AG09309 (cell line): ENCODE measurements at places on chromosomes 5 and 9.

GRCh38 chr9:86286278-86286677 is 3.9 kb upstream of the ISCA1 start:
- no peak for DNase-seq

- DNase-seq = no peak
Observed at GRCh38 chr5:160419458-160420330, 813 bp upstream of the SLU7 start.

GRCh38 chr9:114046875-114047274 is 31.2 kb downstream of the AMBP start:
- peak; percentile 7 for DNase-seq

DNA sequence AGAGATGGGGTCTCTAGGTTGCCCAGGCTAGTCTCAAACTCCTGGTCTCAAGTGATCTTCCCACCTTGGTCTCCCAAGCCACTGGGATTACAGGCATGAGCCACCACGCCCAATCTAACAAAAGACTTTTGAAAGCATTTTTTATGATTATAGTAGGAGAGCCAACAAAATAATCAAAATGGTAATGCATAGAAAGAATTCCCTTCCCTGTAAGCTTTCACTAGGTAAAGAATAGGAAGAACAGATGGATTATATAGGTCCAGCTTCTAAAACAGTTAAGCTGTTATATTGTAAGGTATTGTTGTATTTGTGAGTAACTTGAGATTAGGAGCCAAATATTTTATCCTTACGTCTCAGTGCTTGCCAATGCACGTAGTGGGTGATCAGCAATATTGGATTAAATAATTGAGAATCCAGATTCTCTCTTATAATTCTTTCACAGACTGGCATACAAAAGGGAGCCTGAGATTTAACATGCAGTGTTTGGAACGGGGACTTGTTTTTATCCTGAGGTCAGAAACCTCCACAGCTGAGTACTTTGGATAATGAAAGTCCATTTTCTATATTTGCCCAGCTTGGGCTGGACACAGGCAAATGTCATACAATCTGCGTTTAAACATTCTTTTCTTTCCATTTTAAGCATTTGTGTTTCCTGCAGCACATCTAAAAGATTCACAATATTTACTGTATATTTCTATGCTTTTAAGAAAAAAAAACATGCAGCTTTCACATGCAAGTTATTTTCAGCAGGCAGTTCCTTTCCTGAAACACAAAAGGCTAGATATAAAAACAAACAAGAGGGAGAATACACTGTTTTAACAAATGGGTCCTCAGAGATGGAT is 238.4 kb downstream of the ARRDC3 start:
- no peak for DNase-seq

GRCh38 chr5:74552101-74552500 is 88.4 kb downstream of the ENC1 start:
- DNase-seq = no peak

DNA sequence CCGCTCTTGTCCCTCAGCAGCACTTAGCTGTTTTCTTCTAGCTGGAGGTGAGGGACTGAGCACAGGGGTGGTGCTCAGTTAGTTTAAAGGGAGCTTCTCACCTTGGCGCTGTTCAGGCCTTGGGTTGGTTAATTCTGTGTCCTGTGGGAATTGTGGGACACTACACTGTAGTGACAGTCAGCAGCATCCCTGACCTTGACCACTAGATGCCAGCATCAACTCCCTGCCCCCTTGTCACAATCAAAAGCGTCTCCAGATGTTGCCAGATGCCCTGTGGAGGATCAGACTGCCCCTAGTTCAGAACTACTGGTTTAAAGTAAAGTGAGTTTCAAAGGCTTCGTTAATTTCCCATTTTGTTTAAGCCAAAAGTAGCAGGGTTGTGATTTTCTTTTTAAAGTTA is 65.5 kb upstream of the DMRT3 start:
- no peak for DNase-seq

GRCh38 chr5:14914623-14915260 is 43.2 kb upstream of the ANKH start:
- peak; percentile 59 for DNase-seq

DNA sequence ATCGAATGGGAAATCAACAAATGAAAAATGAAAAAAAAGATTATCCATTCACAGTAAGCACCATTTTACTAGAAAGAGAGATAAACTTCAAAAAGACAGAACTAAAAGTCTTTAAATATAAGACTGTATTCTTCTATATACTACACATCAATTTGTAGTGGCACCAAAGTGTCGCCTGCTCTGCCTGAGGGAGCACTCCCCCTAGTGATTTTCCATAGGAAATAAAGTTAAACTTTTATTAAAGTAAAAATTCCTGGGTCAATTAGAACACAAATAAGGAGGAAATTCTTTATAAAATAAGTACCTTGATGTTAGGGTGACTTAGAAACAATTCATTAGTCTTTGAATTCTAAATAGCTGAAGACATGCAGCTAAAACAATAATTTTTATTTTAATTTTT is 9.7 kb downstream of the RAD1 start:
- DNase-seq = no peak

- DNase-seq = peak; percentile 91
Observed at GRCh38 chr5:172429201-172429940, 25.0 kb downstream of the SH3PXD2B start.

DNA sequence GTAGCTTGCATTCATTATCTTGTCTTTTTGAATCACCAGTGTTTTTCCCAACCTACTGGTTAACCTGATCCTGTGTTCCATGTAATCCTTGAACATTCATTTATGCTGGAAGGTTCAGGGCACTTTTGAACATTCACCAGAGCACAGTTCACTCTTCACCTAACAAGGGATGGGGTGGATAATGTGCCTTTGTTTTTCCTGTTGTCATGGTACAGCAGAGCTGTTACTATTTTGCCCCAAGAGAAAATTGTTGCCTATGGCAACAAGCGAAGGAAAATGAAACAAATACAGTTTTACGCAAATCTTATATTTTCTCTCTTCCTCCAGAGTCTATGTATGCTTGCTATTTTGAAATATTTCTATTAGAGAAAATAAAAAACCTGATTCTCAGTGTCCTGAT is 60.3 kb upstream of the RIOK2 start:
- no peak for DNase-seq

- no peak for DNase-seq
Observed at GRCh38 chr5:31880449-31880848, 241.5 kb downstream of the PDZD2 start.

DNA sequence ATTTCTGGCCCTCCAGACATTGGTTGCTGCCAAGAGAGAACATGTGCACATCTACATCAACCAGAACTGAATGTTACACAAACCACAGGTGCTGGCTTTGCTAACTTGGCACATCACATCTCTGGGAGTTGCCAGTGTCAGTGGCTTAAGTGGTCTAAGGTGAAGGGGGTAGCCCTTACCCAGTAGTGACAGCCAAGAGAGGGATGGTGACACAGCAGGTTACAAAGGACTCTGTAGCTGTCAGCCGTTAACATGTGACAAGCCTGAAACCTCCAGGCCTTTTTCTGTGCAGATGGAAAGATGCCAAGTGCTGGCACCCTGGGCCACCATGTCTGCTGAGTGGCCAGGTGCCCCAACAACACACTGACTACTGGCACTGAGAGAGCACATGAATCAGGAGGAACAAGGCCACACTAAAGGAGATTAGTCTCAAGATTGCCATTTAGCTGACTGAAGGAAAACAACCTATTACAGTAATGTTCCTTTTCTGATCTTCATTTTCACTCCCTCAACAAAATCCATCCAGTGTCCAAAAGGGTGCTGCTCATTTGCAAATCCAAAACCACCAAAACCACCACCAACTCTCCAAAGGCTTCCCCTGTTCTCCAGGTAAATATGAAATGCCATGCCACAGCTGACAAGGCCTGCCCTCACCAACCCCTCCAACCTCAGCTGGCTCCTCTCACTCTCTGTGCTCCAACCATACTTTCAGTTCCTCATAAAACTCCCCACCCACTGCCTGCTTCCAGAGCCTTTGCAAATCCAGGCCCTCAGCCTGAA is 20.2 kb downstream of the SIL1 start:
- DNase-seq = no peak

DNA sequence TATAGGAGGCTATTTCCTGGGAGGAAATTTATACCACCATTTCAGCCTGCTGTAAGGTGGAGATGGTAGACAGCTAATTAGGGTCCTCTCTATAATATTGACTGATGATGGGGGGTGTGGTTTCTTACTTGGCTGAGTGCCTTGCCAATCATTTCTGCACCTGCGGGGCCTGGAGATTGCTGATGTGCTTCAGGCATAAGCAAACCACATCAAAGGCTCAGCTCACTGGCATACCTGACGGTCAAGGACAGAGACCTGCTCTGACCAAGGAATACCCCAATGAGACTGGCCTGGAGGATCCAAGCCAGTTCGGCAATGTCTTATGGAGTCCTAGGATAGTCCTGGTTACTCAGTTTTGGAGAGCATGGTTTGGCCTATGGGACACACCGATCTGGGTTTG is 29.5 kb downstream of the ANKH start:
- DNase-seq = no peak

DNA sequence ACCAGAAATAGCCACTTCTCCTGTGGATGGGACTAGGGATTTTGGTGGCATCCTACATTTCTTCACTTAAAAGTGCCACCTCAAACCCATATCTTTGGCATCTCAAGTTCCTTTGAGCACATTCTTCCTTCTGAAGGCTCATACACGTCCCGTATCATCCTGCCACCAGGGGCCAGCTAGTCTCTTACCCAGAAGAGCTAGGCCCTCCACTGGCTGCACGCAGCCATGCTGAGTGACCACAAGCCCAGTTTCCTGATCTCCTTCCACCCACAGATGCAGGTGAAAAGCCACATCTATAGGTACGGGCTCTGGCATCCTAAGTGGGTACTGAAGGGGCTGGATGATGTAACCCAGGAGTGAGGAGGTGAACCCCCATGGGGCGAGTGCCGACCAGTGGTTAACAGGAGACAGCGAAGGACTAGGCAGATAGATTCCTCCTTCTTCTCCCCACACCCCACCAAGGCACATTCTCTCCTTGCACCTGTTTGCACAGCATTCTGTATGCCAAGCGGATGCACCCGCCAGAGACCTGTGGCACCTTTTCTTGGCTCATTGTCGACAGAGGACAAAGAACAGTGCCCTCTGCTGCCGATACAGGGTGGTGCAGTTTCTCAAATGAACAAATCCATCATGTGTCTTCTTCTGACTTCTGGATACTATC is 14.4 kb upstream of the SCGB3A1 start:
- peak; percentile 17 for DNase-seq

DNA sequence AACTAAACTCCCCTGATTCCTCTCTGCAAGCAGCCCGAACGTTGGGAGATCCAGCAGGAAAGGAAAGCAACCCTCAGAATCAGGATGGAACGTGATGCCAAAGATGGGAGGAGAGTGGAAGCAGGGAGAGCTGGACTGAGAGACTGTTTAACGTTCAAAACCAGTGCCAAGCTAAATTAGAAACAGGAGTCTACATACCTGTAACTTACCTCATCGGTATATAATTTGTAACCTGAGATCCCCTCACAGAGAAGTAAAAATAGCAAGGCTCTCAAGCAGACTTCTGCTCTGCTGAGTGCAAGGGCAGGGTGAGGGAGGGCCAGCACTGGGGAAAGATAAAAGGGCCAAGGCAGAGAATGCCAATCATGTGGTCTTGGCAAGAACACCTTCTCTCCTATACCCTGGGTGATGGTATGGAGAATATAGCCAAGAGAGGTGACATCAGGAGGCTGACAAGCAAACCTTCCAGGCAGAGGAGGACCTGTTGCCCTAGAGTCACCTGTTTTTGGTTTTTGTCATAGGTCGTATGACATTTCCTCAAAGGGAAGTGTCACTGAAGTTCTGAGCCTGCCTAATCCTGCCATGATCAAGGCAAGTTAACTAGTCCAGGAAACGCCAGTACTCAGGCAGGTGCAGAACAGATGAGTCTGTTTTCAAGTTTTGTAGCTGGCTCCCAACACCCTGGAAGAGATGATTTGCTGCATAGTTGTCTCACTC is 472.0 kb downstream of the NFIB start:
- DNase-seq = no peak

GRCh38 chr5:13189532-13189931 is 755.0 kb downstream of the DNAH5 start:
- DNase-seq = no peak
